PC-3 (cell line): ENCODE measurements at places on chromosomes 3 and 15.

DNA sequence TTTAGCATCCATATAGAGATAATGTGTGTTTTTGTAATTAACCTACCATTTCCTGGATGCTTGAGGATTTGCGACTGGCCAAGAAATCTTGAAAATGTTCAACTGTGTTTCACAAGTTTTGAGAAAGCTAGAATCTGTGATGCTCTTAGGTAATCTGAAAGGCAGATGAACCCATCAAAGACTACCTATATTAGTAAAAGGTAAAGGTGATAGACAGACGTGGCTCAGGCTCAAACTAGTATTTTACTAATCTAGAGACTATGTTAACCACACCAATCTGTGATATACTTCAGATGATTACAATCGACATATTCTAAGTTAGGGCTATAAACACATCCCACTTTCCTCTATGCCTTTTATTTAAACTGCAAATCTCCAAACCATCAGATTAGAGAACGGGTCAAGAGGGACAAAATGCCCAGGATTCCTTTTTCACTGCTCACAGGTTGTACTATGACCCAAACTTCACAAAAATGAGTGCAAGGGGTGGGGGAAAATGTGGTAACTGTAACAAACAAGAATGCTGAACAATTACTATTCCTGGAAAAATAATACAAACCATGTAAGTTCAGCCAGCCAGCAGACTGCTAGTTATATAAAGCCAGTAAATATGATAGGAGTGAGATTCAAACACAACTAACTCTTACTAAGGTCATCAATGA is 295.1 kb downstream of the FOXP1 start:
- DNase-seq, result no peak

GRCh38 chr15:101435761-101436160 is 53.7 kb downstream of the PCSK6 start:
- no peak for DNase-seq

DNA sequence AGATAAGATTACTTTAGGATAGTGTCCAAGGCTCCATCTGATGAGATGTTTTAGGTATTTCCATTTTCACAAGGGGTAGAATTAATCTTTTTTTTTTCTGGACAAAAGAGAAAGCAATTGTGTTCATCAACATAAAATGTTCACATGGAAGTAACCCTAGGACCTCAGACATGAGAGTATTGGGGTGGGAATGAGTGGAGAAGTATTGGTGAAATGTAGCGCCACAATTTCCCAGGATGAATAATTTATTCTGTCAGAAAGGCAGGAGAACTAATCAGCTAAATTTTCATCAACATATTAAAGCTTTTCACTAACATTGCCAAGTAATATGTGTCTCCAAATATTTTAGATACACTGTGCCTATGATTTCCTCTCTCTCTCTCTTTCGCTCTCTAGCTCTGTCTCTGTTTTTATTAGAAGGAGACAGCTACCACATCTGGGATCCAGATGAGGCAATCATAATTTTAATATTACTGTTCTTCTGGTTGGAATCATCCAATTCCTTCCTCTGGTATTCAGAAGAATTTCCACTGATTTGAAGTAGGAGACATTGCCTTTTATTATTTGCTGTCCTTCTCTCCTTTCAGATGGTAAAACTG is 21.6 kb upstream of the ZNF280D start:
- no peak for DNase-seq

- DNase-seq, result peak; percentile 24
Observed at GRCh38 chr3:187150599-187150998, 11.3 kb upstream of the RPL39L start.

DNA sequence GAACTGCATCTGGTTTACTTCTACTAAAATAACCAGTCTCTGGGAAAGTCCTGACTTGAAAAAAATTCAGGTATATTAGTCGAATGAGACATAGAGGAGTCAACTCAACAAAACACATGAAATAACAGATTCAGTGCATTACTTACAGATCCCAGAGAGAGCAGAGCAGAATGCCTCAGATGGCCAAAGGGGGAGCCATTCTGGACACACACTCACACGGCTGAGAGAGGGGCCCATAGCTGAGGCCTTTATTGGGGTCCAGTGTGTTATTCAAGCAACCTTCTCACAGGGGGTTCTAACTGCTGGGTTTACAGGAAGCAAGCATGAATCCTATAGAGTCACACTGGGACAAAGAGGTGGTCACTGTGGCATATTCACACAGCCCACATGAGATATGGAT is 135.1 kb upstream of the SNRPN start:
- DNase-seq, result no peak

- no peak for DNase-seq
Observed at GRCh38 chr3:134155446-134155845, 95.2 kb downstream of the RYK start.

DNA sequence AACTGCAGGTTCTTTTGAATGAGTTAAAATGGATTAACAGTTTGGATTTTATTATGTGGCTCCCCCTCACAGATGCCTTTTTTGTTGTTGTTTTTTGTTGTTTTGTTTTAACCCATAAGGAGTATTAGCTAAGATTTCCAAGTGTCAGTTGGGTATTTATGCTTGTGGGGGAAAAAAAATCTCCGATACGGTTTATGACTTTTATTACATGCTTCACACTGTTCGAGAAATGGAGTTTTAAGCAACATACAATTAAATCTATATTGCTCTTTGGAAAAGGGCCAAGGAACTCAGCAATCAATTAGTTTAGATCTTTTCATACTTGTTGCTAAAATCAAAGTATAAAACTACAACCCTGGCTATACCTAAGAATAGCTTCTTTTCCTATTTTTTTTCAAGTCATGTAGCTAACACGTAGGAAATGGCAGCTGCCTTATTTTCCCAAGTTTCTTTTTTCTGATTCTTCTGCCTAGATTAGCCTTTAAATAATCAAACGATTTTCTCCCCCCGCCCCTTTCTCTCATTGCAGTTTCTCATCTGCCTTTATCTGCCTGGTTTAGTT is 16.0 kb downstream of the NR2F2 start:
- no peak for DNase-seq

- DNase-seq, result peak; percentile 93
Observed at GRCh38 chr3:146166415-146166821, 5.4 kb upstream of the PLOD2 start.

DNA sequence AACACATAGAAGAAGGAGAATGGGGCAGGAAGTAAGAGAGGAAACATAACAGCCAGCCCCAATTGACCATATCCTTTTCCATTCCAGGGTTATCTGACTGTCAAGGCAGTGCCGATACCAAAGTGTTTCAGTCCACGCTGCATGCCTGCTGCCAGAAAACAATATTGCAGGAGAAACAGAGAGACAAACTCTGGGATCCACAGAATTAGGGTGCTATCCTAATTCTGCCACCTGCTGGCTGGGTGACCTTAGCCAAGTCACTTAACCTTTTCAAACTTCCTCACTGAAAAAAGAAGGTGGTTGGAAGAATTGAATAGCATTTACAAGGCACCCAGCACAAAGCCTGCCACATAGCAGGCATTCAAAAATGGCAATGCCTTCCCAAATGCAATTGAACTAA is 32.0 kb downstream of the GLB1 start:
- peak; percentile 12 for DNase-seq

DNA sequence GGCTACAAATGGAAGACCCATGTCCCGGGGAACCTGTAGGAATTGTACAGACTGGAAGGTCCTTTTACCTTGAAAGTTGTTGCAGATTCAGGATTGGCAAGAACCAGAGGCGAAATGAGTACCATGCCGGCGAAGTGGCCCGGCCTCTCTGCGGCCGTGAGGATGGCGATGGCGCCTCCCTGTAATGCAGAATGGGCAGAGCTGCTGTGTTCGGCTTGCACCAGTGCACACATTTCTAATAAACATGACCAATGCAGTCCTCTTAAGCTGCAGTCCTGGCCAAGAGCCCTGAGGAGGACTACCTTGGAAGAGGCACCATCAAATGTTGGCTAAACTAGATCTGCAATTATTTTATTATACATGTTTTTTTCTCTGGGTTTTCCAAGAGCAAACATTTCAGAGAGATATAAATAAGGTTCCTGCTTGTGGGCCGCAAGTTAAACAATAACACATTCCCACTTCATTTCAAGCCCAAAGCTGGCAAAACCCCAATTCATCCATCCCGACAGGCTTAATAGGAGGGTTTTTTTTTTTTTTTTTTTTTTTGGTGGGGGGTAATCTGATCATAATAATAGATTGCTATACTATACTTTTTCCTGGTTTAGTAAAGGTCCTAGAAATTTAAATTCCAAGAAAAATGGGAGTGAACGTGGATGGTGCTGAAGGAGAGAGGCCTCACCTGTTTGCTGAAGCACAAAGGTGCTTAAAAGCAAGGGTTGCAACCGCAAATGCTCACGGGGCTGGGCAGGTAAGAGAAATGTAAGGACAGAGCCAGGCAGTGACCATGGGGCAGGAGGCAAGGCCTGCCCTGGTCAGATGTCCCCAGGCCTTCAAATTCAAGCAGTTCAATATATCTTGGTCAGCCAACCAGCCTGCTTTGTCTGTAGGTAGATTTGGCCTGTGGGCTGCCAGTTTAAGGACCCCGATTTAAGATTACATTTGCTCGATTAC is 48.5 kb downstream of the ABTB1 start:
- DNase-seq, result no peak

DNA sequence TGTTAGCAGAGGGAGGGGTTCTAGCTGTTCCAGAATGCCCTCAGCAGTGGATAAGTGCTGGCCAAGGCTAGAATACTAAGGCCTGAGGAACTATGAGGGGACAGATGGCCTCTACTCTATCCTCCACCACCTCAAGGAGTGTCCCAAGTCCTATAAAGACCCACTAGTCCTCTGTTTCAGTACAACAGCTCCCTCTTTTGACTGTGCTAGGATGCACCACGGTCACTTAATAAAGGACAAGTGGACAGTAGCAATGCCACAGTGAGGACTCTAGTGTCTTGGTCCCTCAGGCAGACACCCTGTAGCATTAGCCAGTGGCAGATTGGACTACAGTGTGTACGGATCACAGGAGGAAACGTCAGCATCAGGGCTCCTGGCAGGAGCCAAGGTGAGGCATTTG is 171.8 kb upstream of the PROK2 start:
- DNase-seq, result no peak

DNA sequence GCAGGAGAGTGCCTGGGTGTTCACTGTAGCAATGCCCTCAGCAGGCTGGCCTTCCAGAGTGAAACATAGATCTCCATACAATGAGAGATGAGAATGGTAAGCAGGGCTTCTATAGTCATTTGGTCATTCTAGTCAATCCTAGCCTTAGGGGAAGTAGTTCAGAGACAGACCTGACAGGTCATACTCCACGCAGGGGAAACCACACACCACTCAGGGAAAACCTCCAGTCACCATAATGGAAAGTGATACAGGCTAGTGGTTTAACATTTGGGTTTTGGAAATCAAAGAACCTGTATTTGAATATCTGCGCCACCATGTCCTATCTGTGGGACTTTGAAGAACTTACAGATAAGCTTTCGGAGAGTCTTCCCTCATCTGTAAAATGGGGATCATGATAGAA is 425.7 kb upstream of the PPP2R3A start:
- DNase-seq, result no peak

- peak; percentile 70 for DNase-seq
Observed at GRCh38 chr15:77376770-77377169, 43.1 kb downstream of the PEAK1 start.

- no peak for DNase-seq
Observed at GRCh38 chr3:15368561-15369135, 36.3 kb upstream of the SH3BP5 start.

GRCh38 chr3:94226078-94226477 is 163.2 kb downstream of the NSUN3 start:
- DNase-seq, result peak; percentile 84

GRCh38 chr3:182906036-182906435 is 74.3 kb downstream of the DCUN1D1 start:
- DNase-seq, result no peak

DNA sequence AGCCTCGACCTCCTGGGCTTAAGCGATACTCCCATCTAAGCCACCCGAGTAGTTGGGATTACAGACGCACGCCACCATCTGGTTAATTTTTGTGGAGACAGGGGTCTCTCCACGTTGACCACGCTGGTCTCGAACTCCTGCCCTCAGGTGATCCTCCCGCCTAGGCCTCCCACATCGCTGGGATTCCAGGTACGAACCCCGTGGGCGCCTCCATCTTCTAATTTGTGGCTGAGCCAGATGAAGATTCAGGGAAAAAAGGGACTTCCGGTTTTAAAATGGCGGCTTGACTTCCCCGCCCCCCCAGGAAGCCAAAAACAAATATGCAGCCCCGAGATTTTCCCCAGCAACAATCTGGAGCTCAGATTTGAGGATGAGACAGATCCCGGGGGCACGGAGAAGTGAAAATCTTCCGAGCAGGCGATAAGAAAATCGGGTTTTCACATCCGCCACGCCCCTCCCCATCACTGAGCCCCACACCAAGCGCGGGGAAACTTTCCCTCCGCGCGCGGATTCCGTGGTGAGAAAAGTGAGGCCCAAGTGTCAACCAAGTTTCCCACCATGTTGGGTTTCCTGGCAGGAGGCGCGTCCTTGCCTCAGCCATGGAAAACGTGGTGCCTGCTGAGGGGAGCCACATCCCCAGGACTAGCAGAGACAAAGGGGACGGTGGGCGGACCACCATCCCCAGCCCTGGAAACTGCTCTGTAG is 15.4 kb downstream of the CHST14 start:
- DNase-seq, result no peak

DNA sequence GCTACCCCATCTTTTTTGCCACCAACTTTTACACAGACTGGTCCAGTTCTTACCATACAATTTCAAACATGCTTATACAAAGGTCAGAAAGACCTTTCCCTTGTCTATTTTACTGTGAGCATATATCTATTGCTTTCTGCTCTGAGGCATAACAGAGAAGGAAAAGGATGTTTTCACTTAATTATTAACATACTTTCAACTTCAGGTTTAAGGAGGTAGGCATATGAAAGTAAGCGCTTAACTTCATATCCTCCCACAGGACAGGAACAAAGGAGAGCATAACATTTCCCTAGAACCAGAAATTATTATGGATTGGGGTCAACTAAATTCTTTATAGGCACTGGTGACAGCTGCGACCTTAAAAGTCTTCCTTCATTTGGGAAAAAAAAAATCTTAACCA is 1.1 kb downstream of the MYEF2 start:
- DNase-seq, result no peak

GRCh38 chr3:5980475-5980874 is 793.0 kb downstream of the EDEM1 start:
- no peak for DNase-seq

- no peak for DNase-seq
Observed at GRCh38 chr15:41407341-41407740, 5.0 kb upstream of the NDUFAF1 start.

DNA sequence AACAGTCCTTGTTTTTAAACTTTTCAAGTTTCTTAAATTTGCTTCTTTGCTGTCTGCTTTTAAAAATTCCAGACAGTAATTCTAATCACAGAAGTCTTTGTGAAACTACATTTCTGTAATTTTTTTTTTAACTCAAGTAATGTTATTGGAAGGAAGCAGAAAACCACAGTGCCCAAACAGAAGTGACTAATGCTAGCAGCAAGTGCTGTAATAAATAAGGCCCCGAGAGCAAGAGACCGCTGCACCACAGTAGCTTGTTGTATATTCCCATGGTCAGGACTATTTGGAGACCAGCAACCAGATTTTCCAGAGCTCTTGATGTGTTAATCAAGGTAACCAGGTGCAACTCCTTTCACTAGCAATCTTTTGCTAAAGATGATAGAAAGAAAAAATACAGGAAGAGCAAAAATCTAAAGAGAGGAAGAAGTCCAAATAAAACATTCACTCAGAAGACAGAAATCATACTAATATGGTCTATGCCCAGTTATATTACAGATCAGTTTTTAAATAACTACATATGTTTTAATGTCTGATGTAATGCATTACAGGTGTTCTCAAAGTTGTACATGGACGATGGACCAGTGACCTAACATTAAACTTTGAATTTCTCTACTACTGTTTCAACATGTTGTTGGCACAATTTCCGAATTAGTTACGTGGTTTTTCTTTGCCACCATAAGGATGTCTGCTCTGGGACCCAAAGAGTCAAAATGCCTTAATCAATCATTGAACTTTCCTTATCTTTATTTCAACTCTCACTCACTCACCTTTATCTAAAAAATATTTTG is 36.4 kb downstream of the WWTR1 start:
- DNase-seq, result peak; percentile 71
